ENCODE measurements at places on chromosomes 4 and X.
A peak's percentile ranks its signal among the peaks of the same experiment; 100 is the strongest.

DNA sequence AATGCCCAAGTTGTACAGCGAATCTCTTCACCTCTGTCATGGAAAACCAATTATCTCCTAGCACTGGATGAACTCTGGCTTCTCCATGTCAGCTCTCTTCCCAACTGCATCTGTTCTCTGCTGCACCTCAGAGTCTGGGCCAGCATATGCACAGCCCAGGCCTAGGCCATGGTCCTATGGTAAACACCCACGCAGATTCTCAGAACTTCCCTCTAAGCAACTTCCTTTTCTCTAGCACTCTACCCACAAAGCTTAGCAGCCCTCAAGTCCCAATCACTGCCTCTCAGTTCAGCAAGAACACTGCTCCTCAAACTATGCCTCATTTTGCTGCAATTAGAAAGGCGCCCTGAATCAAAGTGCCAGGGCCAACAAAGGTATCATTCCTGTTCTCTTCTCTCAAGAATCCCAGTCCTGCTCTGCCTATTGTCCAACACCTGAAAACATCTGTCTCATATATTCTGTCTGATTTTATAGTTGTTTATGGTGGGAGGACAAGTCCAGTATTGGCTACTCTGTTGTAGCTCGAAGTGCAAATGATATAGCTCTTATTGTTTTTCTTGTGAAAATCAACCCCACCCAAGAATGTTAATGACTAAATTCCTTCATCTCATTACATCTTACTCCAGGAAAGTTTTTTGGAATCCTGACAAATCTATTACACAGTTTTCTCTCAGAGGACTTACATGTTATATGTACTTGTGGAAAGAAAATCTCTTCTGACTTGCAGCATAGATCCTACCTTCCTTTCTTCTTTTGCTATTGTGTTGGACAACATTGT is 85.4 kb downstream of the DCHS2 start:
- DNase-seq: peak; percentile 70

GRCh38 chr4:38313175-38313574 is 350.8 kb upstream of the KLF3 start:
- DNase-seq: no peak

- no peak for DNase-seq
These were observed 169.6 kb upstream of the MXRA5 start for GRCh38 chrX:3516051-3516541.

DNA sequence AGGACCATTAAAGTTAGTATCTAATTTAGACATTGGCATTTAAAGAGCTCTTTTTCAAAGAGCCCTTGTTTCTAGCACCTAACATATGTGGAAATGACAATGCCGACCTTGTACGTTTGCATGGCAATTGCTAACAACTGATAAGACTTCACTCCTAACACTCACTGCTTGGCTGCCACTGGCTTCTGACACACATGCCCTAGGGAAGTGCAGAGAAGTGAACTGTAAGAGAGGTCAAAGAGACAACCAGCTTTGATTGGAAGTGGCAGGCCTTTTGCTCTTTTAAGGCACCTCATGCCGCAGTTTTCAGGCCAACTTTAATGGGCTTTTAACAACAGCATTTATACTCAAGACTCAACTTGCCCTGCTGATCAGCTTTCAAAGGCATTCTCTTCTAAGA is 158.4 kb downstream of the RAB28 start:
- no peak for DNase-seq

GRCh38 chr4:144340931-144341330 is 200.4 kb upstream of the GYPA start:
- DNase-seq: no peak

- no peak for DNase-seq
These were observed 181.9 kb downstream of the CEP135 start for GRCh38 chr4:56130606-56131155.

GRCh38 chr4:164304861-164305260 is 449.1 kb upstream of the SMIM31 start:
- no peak for DNase-seq

- no peak for DNase-seq
These were observed 139.8 kb downstream of the HS6ST2 start for GRCh38 chrX:132818638-132819037.

Measured in inflammatory macrophage (primary cell).